ENCODE measurements at places on chromosomes 13 and 19.

GRCh38 chr19:50780753-50781435, 9.3 kb upstream of the ACP4 start:
- no peak for DNase-seq

- no peak for DNase-seq
Observed at GRCh38 chr19:39924952-39925351, 9.5 kb downstream of the FCGBP start.

- no peak for DNase-seq
Observed at GRCh38 chr13:98389319-98389718, 187.6 kb downstream of the STK24 start.

GRCh38 chr19:17579661-17580244, 24.3 kb downstream of the COLGALT1 start:
- peak; percentile 10 for DNase-seq

- DNase-seq = no peak
Observed at GRCh38 chr13:49315036-49315565, 67.4 kb downstream of the CDADC1 start.

DNA sequence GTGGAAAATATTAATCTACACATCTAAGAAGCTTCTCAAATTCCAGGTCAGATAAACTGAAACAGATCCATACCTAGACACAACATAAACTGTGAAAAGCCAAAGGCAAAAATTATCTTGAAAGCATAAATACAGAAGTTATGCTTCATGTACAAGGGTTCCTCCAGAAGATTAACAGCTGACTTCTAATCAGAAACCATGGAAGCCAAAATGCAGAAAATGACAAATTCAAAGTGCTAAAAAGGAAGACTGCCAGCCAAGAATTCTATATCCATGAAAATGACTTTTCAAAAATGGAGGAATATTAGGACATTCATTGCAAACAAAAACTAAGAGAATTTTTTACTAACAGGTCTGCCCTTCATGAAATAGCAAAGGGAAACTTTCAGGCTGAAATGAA, 72.8 kb downstream of the MYO16 start:
- no peak for DNase-seq

DNA sequence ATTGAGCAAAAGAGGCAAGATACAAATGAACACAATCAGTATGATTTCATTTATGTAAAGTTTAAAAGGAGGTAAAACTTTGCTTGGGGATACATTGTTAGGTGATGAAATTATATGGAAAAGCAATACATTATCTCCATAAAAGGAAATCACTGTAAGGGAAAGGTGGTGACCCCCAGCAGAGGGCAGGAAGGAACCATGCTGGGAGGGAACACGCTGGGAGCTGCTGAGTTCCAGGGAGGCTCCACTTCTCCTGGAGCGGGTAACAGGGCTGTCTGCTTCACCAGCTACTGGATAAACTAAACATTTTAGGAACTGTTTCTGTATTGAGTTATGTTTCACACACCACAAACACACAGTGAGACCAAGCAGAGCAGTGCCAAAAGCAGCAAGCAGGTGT, 91.2 kb downstream of the KATNAL1 start:
- no peak for DNase-seq

DNA sequence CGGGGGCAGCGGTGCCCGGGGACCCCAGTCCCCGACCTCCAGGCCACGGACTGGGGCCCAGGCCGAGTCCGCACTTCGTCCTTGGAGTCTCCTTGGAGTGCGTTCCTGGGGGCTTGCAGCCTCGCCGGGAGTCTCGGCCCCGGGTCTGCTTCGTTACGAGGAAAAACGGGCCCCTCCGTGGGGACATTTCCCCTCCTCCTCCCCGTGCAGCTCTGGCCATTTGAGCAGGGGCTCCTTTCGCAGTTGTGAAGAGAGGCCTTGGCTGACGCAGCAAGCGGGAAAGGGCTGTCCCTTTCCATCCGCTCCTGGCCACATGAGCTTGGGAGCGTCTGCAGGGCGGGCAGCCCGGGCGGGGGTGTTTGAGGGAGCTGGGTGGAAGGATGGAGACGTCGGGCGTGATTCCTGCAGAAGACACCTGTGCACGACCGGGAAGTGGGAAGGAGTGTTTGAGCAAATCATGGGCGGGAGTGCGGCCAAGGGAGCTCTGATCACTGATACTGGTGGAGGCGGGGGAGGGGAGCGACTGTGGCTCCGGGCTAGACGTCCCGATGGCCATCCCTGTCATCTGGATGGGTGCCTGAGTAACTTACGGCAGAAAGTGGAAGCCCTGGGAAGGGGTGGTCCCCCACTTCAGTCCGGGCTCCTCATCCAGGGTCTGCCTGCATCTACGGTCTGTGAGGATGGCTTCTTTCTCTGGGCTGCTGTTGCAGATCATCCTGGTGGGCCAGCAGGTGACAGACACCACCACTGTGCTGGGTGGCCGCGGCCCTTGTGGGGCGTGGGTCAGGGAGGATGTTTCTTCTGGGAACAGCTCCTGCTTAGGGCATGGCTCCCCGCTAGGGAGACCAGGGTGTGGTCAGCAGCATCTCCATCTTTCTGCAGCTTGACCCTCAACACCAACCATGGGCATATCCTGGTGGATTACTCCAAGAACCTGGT, 736 bp downstream of the GPI start:
- DNase-seq = peak; percentile 7

DNA sequence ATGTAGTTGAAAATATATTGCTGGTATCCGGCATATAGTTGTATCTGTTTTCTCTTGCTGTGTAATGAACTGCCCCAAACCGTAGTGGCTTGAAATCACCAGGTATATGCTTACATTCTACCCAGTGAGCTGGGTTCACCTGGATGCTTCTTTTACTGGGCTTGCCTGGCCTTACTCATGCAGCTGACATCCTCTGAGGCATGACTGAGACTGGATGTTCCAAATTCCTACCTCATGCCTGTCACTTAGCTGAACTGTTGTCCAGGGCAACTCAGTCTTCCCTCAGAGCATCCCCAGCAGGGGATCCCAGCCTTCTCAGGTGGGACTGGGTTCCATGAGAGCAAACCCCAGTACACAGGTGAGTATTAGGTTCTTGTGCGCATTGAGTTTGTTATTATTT, 66.8 kb downstream of the IFT88 start:
- no peak for DNase-seq

DNA sequence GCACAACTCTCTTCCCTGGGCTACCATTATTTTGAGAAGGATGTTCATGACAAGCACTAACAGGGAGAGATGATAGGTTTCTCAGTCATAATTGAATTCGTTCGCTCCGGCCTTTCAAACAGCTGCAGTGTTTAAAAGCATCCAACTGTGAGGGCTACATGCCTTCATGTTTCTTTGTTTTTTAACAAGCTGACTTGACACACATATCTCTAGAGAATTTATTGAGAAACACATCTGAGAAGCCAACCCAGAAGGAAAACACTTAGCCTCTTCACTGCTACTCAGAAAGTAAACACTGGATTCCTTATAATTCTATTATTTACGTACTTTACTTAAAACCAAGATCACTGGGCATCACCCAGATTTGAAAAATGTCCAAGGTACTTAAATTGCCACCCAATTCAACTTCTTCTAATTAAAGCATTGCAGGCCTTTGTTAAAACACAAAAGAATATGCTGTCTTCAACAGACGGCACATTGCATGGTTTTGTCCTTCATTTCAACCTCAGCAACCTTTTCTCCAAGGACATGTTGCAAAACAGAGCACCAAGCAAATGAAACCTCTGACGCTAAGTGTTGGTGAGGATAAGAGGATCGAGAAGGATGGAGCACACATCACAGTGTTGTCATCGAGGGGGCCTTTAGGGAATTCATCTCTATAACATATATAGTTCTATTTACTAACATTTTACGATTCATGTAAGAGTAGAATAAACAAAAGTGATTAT, 75.8 kb downstream of the TBC1D4 start:
- no peak for DNase-seq

DNA sequence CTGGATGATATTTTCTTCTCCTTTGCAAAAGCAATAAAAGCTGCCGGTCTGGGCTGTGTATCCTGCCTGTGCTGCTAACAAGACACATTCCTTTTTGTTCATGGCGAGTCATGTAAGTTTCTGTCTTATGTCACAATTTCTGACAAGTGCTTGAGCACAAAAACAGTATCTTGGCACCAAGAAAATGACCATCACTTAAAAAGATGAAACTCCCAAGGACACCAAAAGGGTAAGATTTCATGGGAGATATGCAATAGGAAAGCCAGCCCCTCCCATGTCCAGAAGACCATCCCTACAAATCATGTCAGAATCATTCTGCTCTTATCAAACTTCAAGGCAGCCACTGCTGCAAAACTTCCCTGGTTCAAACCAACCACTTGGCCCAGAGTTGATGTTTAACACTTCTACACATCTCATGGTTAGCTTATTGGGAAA, 375.4 kb upstream of the ZNF507 start:
- DNase-seq = no peak

- no peak for DNase-seq
Observed at GRCh38 chr13:112953591-112954487, 15.2 kb upstream of the MCF2L start.

- DNase-seq = no peak
Observed at GRCh38 chr19:8461891-8462290, 17.1 kb downstream of the HNRNPM start.

DNA sequence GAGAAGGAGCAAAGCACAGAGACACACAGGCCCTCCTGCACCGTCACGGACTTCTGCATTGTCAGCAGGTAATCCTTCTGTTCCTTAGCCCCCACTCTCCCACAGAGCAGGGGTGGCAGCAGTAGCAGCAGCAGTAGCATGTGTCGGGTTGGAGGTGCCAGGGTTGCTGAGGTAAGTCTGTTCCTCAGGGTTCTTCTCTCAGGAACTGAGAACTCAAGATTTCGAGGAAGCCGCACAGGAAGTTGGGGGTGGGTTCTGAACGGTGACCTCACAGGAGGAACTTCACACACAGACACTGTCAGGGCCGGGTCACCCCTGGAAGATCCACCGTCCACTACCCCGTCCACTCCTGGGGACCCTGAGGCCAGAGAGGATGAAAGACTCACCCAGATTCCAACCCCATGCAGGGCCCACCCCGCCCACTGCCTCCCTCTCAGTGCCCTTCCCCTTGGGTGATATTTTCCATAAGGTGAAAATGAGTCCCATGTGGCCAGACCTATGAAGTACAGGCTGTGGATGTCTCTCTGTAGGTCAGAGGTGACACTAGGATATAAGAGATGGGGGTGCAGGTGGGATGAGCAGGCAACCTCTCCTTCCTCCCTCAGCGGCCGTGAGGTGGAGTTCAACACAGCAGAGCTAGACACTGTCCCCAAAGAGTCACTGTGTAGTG, at the start of gene SIGLEC12:
SIGLEC12 (minus strand) TSS at position 207 of the 670 bp plus-strand sequence; CDS start at position 140, 67 bp downstream.
- DNase-seq = no peak

DNA sequence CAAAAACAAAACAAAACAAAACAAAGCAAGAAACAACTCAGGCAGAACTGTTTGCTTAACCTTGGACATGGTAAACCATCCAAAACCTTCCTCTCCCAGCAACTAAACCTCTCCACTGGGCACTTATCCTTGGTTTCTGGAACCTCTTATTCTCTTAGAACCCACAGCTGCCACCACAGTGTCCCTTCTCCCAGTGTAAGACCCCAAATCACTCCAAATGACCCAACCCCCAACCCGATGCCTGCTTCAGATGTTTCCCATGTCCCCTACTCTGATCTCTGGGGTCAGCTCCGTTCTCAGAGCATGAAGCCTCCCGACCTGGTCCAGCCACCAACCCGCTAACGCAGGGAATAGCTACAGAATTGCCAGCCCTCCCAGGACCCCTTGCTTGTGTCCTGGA, 972 bp downstream of the KLK2 start:
- no peak for DNase-seq

DNA sequence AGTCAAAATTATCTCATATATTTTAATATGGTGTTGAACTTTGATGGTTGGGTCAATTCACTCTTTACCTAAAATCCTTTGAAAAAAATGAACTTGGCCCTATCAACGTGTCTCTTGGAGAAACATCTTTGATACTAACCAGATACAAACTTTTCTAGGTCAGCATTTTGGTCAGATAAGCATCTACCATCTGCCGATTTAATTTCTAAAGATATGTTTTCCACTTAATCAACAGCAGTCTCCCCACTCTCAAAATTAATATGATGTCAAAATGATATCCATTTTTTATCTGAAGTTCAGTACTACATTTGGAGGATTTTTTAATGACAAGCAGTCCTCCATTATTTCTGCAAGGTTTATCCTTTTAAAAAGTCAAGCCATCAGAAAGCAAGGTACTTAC, 288.8 kb downstream of the DIAPH3 start:
- DNase-seq = no peak

- no peak for DNase-seq
Observed at GRCh38 chr19:56838024-56838908, 2.3 kb downstream of the PEG3 start.

DNA sequence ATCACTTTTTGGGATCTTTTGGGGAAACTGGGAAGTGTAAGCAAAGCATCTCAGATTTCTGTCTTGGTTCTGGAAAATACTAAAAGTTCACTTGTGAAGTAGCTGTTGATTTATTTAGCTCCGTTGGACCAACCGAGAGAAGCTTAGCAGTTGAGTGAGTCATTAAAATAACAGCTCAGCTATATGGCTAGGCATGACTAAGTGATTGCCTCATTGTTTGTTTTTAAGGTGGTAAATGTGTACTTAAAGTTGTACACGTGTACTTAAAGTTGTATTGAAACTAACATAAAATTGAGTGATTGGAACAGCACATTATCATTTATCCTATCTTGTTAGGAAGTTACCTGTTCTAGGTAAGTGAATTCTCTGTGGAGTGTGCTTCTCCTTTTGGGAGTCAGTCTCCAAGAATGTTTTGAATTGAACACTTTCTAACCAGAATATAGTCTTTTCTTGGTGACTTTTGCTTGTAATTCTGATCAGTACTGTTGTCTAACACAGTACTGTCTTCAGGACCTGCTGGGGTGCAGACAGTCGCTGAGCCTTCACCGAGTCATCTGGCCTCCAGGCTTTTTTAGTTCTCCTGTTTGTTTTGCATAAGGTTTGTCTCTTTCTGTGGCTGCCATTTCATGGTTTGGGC, 2.9 kb upstream of the DCUN1D2 start:
- no peak for DNase-seq

DNA sequence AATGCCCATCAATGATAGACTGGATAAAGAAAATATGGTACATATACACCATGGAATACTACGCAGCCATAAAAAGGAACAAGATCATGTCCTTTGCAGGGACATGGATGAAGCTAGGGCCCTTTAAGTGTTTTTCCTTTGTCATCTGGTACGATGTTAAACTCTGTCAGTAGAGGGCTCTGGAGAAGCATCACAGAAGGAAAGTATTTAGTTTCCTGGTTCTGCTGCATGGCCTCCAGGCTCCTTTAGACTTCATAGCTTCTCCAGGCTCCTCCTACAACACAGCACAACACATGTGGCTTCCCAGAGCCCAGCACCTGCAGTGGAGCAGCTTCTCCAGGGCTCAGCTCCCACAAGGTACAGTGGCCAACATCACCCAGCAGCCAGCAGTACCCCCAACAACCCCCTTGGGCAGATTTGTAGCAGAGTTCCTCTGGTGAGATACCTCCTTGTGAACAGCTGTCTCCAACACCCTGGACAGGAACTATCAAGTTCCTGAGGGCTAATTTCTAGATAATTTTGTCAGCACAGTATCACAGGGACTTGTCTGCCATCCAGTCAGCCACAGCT, 63.4 kb downstream of the KCTD12 start:
- no peak for DNase-seq

- no peak for DNase-seq
Observed at GRCh38 chr13:43129511-43130110, 106.2 kb downstream of the DNAJC15 start.
